ENCODE measurements at places on chromosomes 12 and 14.

DNA sequence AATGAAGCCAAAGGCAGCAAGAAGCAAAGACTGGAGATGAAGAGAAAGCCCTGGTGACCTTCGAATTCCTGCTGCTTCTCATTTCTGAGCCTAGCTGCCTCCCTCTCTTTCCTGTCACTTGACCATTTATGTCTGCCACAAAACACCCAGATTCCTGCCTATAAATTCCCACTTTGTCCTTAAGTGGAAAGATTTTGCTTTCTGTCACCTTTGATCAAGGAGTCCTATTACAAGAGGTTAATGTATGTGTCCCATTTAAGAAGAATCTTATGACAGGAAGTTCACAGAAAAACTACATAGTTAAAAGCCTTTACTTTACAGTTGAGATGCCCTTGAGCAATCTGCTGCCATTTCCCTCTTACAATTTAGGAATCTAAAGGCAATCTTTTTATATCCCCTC is 155.7 kb downstream of the GALC start:
- DNase-seq = no peak

GRCh38 chr14:73220061-73220460 is 17.2 kb upstream of the PAPLN start:
- no peak for DNase-seq

- DNase-seq = no peak
These were observed 423.7 kb downstream of the ATP23 start for GRCh38 chr12:58365087-58365390.

GRCh38 chr14:78417532-78417931 is 247.4 kb downstream of the NRXN3 start:
- DNase-seq = no peak

- no peak for DNase-seq
These were observed 315.3 kb downstream of the ZFP36L1 start for GRCh38 chr14:68477461-68478085.

DNA sequence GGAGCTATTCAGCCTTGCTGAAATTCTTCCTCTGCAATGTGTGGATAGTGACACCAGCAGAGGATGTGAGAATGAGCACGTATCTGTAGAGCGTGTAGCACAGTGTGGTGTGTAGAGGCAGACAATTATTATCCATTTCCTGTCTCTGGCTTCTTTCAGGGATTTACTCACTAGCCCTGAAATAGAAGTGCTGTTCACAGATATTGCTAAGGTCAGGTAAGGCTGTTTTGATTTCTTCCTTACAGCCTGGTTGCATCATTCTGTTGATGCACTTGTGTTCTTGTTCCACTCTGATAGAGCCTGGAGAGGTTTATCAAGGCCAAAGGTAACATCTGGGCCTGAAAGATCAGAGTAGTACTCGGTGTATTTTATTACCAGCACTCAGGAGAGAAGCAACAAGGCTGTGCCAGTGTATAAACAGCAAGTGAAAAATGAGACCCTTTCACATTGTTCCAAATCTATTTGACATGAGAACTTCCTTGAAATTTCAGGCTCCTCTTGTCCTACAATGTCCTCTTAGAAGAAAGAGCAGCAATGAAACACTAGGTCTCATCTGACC is 16.7 kb downstream of the ARG2 start:
- DNase-seq = no peak

GRCh38 chr12:76964784-76965571 is 86.2 kb upstream of the CSRP2 start:
- no peak for DNase-seq

All from left forelimb (tissue), 1 donor.